ENCODE measurements at places on chromosomes 13 and 19.
A peak's percentile ranks its signal among the peaks of the same experiment; 100 is the strongest.

GRCh38 chr13:80070024-80070703 is 270.8 kb downstream of the SPRY2 start:
- DNase-seq = no peak

GRCh38 chr13:41613471-41613870 is 156.1 kb downstream of the RGCC start:
- no peak for DNase-seq

DNA sequence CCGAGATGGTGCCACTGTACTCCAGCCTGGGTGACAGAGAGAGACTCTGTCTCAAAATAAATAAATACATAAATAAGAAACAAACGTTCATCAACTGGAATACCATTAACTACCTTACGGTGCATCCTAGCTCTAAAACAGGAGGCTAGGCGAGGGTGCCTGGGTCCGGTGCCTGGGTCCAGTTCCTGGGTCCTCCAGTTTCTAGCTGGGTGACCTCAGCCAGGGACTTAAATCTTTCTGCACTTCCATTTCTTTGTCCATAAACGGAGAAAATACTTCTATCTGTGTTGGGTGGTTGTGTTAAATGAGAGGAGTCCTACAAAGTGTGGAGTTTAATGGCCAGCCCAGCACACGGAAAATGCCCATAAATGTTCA is 34.0 kb downstream of the RFX2 start:
- DNase-seq = no peak

GRCh38 chr13:51688937-51689662 is 104.8 kb downstream of the WDFY2 start:
- DNase-seq = no peak

DNA sequence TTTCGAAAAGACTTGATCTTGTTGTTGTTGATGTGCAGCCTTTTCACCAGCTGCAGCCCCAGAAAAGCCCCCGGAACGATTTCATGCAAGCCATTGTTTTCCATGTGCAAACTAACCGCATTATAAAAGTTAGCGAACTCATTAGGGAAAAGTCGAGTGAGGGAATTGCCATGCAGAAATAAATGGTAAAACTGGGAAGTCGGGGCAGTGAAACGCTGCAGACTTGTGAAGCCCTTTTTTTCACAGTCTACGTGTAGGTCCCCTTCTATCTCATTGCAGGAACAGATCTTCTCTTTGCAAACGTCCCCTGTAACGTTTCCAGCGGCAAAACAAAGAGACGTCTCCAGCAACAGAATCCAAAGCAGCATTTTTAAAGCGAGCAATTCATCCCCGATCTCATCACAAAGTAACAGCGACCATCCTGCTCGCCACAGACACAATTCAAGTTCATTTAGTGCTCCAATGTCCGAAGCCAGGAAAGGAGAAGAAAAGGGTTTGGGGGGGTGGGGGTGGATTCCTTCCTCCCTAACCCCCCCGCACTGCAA is 1.1 kb downstream of the SLITRK1 start:
- peak; percentile 35 for DNase-seq

- DNase-seq = no peak
Measured at GRCh38 chr13:79477968-79478367, 3.0 kb upstream of the NDFIP2 start.

DNA sequence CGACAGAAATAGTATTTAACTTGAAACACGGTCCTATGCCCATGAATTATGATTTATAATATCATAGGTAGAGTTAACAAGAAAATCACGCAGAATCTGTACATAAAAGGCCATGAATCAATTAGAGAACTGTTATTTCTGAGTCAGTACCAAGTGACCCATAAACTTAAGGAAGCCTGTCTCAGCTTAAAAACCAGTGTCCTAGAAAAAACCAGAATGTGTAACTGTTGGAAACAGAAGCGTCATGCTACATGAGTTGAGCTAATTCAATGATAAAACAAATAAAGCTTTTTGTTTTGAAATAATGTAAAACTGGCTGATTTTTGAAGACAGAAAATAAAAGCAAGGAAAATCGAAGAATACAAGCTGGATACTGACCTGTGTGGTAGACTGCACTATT is 34.8 kb upstream of the SGCG start:
- no peak for DNase-seq

DNA sequence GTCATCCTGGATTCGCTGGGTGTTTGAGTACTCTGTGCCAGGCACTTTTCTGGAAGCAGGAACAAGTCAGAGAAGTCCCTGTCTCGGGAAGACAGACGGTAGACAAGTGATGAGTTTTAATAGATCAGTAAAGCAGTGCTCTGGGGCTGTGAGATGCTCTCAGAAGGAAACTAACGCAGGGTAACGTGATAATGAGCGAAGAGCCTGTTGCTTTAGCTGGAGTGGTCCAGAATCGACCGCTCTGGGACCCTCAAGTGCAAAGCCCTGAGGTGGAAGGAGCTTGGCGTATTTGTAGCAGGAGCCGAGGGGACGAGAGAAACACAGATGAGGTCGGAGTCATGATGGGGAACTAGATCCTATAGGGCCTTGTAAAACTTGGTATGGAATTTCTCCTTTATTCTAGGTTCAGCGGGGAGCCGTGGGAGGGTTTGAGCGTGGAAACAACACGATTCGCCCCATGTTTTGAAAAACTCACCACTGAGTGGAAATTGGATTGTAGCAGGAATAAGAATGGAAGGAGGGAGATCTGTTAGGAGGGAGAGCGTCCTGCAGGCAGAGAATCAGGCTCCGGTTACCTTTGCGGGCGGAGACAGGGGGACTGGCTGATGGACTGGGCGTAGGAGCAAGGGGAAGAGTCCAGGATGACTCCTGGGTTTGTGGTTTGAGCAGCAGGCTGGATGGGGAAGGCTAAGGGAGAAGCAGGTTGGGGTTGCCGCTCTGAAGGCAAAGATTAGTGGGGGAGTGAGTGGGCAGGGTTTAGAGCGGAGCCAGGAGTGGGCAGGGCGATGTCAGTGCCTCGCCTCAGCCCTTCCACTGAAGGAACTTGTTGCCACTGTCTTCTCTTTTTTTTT is 763 bp downstream of the POLD1 start:
- DNase-seq = peak; percentile 50

DNA sequence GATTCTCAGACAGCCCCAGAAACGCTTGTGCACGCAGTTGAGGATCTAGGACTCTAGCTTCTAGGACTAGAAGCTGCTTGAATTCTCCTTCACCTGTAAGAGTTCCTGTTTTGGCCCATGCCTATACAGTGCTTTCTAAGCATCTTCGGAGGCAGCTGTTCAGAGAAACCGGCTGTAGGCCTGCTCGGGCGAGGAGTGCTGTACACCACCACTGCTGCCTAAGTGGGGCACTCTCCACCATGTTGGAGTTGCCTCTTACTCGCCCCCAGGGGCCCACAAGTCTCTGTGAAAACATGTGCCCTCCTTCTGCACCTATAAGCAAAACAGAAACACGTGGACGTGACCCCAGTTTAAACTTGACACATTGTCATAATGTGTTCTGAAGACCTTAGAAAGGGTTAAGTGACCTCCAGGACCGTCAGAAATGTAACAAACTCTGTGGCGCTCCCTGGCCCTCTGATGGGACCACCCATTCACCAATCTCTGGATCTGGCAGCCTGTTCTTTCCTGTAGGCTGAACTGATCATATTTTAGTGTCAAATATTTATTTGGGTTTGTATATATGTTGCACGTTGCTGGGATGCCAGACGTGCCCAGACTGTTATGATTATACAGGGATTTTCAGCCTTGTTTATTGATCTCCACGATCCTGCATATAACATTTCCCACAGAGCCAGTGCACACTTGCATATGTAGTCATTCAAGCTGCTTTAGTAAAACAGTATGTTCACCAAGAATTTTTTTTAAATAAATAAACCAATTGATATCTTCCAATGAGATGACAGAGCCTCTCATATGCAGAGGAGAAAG is 60.8 kb downstream of the C13orf42 start:
- DNase-seq = no peak

GRCh38 chr19:53109527-53109926 is 6.3 kb upstream of the ZNF160 start:
- no peak for DNase-seq

GRCh38 chr19:48780631-48781391 is 25.5 kb downstream of the FGF21 start:
- DNase-seq = peak; percentile 64

All from EL (cell line).